Stimulated activated CD8-positive, alpha-beta memory T cell treated with anti-CD3 and anti-CD28 coated beads, Interleukin-15, amount 100 ng/mL, for 4 hours (primary cell): ENCODE measurements at places on chromosomes 7 and 10.

- DNase-seq, result no peak
Observed at GRCh38 chr7:2972835-2973161, 70.9 kb downstream of the CARD11 start.

DNA sequence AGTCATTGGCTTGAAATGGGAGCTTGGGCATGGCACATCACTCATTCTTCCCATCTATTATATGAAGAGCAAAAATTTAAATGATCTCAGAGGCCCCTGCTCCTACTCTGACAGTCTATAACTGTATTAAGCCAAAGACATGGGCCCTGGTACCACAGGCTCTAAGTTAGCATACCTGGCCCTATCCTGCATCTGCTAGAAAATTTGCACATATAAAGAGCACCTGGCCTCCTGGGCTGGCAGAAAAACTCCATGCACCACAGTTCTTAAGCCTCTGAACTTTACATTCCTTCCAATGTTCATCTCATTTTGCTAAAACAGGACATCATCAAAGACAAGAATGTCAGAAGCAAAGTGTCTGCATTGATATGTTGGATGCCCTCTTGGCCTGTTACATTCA lies 29.6 kb upstream of the ANK3 start:
- DNase-seq, result no peak

- DNase-seq, result no peak
Observed at GRCh38 chr7:107118109-107118900, 50.5 kb upstream of the HBP1 start.

DNA sequence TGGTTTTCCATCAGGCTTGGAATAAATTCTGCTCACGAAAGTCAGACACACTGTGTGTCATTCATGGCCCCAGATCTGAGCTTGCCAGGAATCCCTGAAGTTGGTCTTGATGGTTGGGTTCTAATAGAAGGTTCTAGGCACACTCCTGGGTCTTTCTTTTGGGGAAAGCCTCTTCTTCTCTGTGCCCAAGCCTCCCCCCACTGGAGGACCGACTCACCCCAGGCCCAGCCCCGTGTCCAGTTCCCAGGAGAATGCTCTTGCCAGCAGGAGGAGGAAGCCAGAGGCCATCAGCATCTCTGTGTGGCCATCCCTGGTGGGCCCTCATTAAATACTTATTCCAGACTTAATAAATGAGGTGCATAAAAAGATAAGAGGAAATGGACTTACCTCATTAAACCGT lies 548.0 kb downstream of the TCERG1L start:
- DNase-seq, result no peak

DNA sequence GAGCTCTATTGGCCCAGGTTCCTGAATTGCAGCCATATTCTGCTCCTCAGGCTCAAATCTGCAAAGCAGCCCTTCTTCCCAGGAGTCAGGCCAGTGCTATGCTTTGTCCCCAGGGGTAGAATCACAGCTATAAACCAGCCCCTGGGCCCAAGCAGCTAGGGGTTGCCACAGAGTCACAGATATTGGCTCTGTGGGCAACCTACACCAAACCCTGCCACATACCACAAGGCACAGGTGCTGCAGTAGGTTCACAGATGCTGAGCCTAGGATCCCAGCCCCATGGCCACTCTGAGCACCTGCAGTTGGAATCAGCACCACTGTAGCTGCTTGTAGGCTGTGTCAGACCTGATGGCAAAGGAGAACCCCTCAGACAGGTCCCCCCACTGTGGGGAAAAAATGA lies 43.1 kb upstream of the CAMK2B start:
- DNase-seq, result no peak

DNA sequence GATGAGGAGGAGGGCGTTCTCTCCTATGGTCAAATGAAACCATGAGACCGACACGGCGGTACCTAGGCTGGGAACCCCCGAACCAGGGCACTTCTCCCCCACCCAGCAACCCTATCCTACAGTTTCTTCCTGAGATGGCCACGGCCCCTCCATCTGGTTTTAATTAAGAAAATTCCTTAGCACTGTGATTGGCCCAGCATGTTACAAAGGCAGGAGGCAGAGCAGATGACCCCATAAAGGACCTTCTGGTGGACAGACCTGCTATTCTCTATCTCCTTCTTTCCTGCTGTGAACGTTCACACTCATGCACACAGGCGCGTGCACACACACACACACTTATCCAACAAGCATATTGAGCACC lies 129.4 kb downstream of the RGS10 start:
- DNase-seq, result no peak

DNA sequence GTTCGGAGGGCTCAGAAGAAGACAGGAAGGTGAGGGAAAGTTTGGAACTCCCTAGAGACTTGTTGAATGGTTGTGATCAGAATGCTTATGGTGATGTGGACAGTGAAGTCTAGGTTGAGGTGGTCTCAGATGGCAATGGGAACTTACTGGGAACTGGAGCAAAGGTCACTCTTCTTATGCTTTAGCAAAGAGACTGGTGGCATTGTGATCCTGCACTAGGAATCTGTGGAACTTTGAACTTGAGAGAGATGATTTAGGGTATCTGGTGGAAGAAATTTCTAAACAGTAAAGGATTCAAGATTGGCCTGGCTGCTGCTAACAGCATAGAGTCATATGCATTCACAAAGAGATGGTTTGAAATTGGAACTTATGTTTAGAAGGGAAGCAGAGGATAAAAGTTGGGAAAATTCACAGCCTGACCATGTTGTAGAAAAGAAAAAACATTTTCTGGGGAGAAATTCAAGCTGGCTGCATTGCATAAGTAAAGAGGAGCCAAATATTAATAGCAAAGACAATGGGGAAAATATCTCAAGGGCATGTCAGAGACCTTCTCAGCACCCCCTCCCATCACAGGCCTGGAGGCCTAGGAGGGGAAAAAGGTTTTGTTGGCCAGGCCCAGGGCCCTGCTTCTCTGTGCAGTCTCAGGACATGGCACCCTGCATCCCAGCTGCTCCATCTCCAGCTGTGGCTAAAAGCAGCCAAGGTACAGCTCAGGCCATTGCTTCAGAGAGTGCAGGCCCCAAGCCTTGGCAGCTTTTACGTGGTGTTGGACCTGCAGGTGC lies 26.0 kb upstream of the ARHGAP12 start:
- DNase-seq, result no peak

- DNase-seq, result no peak
Observed at GRCh38 chr7:137953665-137954470, 48.0 kb downstream of the CREB3L2 start.

DNA sequence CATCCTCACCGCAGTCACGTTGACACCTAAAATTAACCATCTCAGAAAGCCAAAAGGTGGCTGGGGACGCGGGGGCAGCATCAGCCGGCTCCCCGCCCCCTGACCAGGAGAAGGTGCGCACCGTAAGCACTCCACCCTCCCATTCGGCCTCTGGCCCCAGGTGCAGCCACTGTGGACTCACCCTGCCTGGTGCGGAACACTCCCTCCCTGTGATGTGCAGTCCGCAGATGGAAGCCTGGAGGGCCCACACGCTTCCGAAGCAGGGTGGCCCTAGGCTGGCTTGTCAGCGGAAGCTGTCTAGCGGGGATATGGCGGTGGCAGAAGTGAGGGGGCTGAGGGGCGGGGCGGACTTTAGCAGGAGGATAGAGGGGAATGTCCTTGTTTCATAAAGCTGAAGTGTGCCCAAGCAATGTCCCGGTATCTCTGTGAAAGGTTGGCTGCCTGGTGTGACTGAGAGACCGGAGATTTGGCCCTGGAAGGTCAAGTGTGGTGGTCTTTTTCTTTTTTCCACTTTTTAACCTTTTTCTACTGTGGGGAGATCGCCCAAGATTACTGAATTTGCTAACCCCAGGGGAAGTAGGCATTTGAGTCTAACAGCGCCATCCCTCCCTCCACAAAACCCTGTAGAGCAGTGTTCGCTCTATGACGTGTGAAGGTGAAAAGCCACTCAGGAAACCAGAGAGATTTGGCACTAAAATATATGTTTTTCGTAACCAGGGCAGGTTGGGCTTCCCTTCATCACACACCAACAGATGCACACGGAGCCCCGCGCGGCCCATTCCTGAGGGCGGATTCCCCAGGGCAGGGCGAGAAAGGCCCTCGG lies 74.7 kb downstream of the CXCL12 start:
- DNase-seq, result no peak
